ENCODE measurements at places on chromosomes 7 and 10. TPM values are rescaled to one million over a fixed set of nuclear protein-coding genes. Genes with fewer than 3 reads are reported as not detected.

DNA sequence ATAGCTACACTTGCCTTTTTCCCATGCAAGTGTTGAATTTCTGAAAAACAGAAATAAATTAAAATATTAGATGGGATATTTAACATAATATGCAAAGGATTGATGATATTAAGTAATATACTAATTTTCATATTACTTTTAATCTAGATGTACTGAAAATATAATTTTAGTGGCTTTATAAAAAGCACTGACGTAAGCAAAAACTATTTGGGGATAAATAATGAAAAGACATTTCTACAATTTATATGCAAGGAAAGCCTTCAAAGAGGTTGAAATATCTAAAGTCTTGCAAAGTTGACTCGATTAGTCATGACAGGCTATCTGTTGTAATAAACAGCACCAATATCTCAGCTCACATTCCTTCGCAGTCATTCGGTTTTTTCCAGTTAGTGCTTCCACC lies 94.9 kb upstream of the ABCB5 start:
- no peaks in the 10 kb centered on the region for H3K4me1 ChIP-seq
- H3K36me3 ChIP-seq: no peaks in the 10 kb centered on the region
- H3K27ac ChIP-seq: no peak overlapping the region
- no peak for DNase-seq

DNA sequence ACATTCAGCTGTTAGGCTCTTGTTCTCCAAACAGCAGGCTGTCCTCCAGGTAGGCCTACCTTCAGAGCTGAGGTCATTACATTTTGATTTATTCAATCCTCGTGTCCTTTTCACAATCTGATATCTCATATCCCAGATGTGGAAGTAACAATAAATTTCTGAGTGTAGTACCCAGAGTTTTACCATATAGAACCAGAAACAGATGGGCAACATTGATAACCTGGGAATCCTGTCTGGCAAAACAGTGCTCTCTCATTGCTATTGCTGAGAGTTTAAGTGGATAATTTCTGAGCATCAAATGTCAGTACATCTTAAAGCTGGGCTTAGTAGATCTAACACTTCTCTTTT lies 1007.8 kb downstream of the REEP3 start:
- no peak overlapping the region for H3K27ac ChIP-seq
- H3K27me3 ChIP-seq: no peaks in the 10 kb centered on the region
- DNase-seq: no peak

DNA sequence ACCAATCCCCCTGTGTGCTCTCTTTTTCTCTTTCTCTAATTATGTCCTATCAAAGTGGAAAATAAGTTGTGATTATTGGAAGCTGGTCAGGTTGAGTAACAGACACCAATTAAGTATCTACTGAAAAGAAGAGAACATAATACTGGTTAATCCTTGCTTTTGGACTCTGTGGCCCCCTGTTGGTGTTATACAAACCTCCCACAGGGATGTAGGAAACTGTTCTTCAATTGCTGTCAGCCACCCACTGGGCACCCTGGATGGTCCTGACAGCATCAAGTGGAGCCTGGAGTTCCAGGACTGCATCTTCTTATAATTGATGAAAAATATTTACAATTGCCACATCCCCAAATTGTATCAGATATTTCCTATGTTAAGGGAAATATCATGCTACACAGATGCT lies 939.7 kb downstream of the KCNMA1 start:
- DNase-seq: no peak
- no peak overlapping the region for H3K27ac ChIP-seq
- H3K4me1 ChIP-seq: no peaks in the 10 kb centered on the region

- H3K27ac ChIP-seq: no peak overlapping the region
- peaks cover 50% of the 10 kb centered on the region for H3K36me3 ChIP-seq
- H3K4me1 ChIP-seq: peaks cover 60% of the 10 kb centered on the region
These were observed 74.0 kb downstream of the PIP4K2A start for GRCh38 chr10:22640359-22640758.

DNA sequence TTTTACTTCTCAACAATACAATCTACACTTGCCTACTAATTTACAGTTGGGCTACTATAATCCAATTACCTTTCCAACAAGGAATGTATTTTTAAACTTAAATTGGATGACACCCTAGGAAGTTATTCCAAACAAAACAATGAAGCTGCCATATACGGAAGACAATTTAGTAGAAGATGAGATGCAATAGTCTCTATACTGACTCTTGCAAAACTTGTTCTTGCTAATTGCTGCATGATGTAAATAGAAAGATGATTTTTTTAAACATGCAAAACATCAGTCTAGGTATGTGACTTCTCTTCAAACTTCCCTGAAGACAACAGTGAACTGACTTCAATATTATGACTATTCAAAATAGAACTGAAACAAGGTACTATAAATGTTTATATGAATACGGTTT lies 17.6 kb downstream of the NT5C3A start:
- no peak overlapping the region for H3K27ac ChIP-seq
- no peaks in the 10 kb centered on the region for H3K27me3 ChIP-seq
- peaks cover 4% of the 10 kb centered on the region for H3K36me3 ChIP-seq
- H3K4me1 ChIP-seq: peaks cover 27% of the 10 kb centered on the region

- H3K27ac ChIP-seq: no peak overlapping the region
- no peaks in the 10 kb centered on the region for H3K36me3 ChIP-seq
- no peak for DNase-seq
- H3K4me3 ChIP-seq: no peak overlapping the region
- peaks cover 22% of the 10 kb centered on the region for H3K27me3 ChIP-seq
- peaks cover 20% of the 10 kb centered on the region for H3K4me1 ChIP-seq
These were observed 12.2 kb downstream of the LZTS2 start for GRCh38 chr10:101011517-101012423.

DNA sequence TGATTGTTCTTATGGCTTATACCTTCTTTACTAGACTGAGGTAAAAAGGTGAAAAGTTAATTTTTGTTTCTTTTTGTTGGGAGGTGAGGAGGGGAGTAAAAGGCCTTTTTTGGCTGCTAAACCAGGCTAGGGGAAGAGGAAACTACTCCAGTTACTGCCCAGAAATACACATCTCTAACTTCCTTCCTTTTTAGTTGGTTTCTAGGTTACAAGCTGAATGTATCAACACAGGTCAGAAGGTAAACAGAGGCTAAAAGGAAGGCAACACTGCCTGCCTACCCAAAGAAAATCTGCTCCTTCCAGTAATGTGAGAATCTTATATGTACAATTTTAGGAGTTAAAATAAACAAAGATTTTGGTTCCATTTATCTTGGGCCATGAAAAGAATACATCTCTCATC lies 140.4 kb downstream of the NRBF2 start:
- no peaks in the 10 kb centered on the region for H3K27me3 ChIP-seq
- H3K4me3 ChIP-seq: no peak overlapping the region
- H3K27ac ChIP-seq: peak overlapping the region; percentile 75
- H3K36me3 ChIP-seq: no peaks in the 10 kb centered on the region

The CADPS2 gene
- total RNA-seq: not detected

The INTS1 gene
- total RNA-seq: 87.5 TPM

The LIPJ gene
- not detected for total RNA-seq

Measured in activated CD4-positive, alpha-beta memory T cell treated with anti-CD3 and anti-CD28 coated beads, Interleukin-2, amount 10 ng/mL, durations not matched to agents 7 days and 5 days (primary cell).